Mesenchymal stem cell (in vitro differentiated cells and primary cell): ENCODE measurements at places on chromosomes 7 and 10.

- no peaks in the 10 kb centered on the region for H3K4me1 ChIP-seq
- no peaks in the 10 kb centered on the region for H3K27me3 ChIP-seq
- no peak overlapping the region for H3K27ac ChIP-seq
- H3K4me3 ChIP-seq = no peak overlapping the region
- peak; percentile 62 for DNase-seq
These were observed 17.0 kb downstream of the ATE1 start for GRCh38 chr10:121910673-121911420.

- no peaks in the 10 kb centered on the region for H3K27me3 ChIP-seq
- no peak overlapping the region for H3K27ac ChIP-seq
These were observed 29.7 kb upstream of the GTF2I start for GRCh38 chr7:74627661-74628411.

GRCh38 chr7:46745707-46746090 is 824.6 kb upstream of the IGFBP3 start:
- no peaks in the 10 kb centered on the region for H3K36me3 ChIP-seq
- no peak overlapping the region for H3K27ac ChIP-seq
- H3K4me1 ChIP-seq = no peaks in the 10 kb centered on the region
- no peaks in the 10 kb centered on the region for H3K27me3 ChIP-seq
- no peak for DNase-seq
- no peak overlapping the region for H3K4me3 ChIP-seq

- no peak overlapping the region for H3K27ac ChIP-seq
- no peaks in the 10 kb centered on the region for H3K27me3 ChIP-seq
- peaks cover 5% of the 10 kb centered on the region for H3K4me1 ChIP-seq
- H3K36me3 ChIP-seq = no peaks in the 10 kb centered on the region
These were observed 50.3 kb downstream of the JAZF1 start for GRCh38 chr7:28130277-28130676.
